ENCODE measurements at places on chromosomes 13 and 19.

- DNase-seq = no peak
Measured at GRCh38 chr19:7637374-7638256, 705 bp downstream of the STXBP2 start.

- no peak for DNase-seq
Measured at GRCh38 chr19:6797646-6798045, 25.1 kb downstream of the VAV1 start.

DNA sequence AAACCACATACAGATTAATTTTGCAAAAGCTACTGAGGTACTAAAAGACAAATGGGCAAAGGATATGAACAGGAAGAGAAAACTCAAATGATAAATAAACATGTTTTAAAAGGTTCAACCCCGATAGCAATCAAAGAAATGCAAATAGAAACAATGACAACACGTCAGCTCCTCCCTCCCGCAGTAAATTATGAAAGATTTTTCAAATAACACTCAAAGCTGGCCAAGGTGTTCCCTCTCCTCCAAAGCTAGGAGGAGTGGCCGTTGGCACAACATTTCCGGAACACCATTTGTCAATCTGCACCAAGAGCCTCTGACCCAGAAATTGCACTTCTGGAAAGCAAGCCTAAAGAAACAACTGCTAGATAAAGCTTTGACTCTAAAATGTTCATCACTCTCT lies 28.3 kb downstream of the INSR start:
- DNase-seq = no peak

DNA sequence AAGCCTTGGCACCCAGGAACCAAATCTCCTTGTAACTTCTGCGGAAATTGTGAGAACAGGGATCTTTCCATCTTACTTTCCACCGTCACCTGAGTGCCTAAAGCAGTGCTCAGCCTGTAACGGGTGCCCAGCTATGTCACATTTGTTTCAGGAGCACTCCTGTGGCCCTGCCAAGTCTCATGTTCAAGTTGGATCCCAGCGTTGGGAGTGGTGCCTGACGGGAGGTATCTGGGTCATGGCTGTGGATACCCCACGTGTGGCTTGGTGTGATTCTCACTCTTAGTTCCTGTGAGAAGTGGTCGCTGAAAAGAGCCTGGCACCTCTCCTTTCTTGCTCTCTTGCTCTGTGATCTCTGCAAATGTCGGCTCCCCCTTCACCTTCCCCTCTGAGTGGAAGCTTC lies 114.9 kb downstream of the UQCRFS1 start:
- DNase-seq = no peak

Measured in activated naive CD4-positive, alpha-beta T cell (primary cell).